ENCODE measurements at places on chromosomes 2 and 18.

DNA sequence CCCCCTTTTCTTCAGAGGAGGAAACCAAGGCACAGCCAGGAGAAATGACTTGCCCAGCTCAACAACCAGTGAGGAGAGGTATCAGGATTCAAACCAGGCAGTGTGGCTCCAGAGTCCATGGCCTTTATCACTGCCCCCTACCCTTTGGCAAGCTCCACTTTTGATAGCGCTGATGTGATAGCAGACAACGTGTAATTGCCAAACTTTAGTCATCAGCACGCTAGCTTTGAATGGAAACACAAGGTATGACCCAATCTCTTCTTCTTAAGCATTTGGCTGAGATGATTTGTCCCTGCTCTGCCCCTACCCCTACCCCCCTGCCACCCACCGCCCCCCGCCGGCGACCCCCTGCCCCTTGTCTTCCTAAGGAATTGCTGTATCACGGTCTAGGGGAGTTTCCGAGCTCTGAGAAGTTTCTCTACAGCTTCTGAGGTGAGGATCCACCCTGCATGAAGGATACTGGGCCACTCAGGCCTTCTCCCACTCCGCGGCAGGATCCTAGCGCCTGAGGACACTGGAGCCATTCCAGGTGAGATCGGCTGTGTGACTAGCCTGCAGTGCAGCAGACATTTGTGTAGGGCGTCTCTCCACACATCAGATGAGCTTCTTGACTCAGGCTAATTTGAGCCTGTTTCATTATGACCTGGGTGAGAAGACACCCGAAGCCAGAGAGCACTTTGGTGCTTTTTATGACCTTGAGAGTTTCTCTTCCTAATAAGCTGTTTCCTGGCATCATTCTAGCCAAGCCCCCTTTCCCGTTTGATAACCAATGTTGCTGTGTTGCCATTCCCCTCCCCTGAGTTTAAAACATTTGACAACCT, 75.1 kb upstream of the MAP4K4 start:
- no peak for DNase-seq

GRCh38 chr2:217820091-217820819, 182.5 kb downstream of the TNS1 start:
- no peak for DNase-seq

DNA sequence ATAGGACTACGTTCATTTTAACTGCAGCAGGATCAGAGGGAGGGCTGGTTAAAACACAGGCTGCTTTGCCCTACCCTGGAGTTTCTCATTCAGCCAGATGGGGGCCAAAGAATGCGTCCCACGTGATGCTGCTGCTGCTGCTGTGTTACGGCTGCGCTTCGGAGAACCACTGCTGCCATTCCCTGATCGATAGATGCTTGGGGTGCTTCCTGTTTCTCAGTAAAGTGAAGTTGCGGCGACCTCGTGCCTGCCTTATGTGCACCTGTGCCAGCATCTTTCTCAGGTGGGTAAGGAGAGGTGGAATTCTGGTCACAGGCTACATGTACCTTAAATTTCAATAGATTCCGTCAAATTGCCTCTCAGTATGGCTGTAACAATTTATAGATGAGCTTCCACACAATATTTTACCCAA, 24.7 kb upstream of the TOGARAM2 start:
- DNase-seq: no peak

DNA sequence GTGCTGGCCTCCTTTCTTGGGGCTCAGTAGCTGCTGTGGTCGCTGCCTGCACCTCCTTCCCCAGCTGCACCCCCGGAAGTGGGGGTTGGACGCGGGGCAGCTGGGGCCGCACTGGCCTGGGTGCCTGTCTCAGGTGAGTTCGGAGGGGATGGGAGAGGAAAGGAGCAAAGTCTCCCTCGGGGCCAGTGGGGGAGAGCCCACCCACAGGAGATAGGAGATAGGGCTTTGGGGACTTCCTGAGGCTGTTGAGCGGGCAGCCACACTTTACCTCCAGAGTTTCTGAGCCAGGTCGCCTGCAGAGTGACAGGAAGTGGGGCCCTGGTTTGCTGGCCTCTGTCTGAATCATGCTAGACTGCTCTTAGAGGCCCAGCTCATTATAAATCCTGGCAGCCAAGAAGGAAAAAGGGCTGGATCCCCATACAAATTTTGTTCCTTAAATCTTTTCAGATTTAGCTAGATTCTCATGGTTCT, 8.1 kb downstream of the MBP start:
- DNase-seq: no peak

GRCh38 chr2:109172556-109173105, 43.6 kb downstream of the SH3RF3 start:
- DNase-seq: no peak

DNA sequence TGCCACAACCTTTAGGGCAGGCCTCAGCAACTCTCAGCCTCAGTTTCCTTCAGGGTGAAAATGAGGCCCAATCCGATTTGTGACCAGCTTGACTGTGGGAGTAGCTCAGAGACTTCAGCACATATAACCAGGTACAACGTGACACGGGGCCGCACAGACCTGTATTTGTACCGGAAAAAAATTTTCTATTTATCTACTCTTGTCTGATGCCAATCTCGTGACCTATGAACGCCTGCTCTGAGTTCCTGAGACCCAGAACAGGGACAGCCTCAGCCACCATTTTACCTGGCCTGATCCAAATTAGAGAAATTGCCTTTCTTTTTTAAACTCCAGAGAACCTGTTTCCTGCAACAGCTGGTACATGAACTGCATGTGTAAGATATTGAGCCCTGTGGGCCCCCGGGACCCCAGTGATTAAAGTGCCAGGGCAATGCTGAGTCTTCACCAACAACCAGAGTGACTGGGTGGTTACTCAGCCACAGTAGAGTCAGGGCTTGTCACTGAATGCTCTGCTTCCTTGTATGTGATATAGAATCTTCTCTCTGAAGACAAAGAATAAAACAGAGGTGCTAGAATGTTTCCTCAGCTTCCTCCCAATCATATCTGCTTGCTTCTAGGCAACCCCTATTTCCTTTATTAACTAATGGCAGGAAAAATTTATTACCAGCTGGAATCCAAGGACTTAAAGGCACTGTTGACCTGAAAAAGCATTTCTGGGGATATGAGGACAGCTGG, 47.8 kb upstream of the FZD7 start:
- DNase-seq: no peak

- no peak for DNase-seq
These were observed 107.3 kb downstream of the MYO1B start for GRCh38 chr2:191352536-191352935.

DNA sequence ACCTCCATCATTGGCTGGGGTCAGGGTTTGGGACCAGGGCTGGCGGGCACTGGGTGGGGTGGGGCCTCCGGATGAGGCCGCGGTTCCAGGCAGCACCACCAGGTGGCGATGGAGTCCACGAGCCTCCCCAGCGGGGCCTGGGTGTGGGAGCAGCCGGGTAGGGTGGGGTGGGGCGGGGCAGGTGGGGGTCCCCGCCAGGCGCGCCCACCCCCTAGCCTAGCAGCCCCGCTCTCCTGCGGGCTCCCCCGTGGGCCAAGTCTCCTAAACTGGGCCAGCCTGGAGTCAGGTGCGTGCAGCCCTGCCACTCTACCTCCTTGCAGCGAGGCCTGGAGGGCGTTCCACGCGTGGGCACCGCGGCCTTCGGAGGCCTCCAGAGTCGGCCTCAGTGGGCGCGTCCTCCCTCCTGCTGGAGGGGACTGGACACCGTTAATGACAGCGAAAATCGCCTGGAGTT, 187.5 kb downstream of the TWIST2 start:
- peak; percentile 54 for DNase-seq

GRCh38 chr2:171191021-171191420, 30.3 kb upstream of the TLK1 start:
- no peak for DNase-seq

GRCh38 chr18:27062802-27063201, 122.3 kb downstream of the CHST9 start:
- no peak for DNase-seq

DNA sequence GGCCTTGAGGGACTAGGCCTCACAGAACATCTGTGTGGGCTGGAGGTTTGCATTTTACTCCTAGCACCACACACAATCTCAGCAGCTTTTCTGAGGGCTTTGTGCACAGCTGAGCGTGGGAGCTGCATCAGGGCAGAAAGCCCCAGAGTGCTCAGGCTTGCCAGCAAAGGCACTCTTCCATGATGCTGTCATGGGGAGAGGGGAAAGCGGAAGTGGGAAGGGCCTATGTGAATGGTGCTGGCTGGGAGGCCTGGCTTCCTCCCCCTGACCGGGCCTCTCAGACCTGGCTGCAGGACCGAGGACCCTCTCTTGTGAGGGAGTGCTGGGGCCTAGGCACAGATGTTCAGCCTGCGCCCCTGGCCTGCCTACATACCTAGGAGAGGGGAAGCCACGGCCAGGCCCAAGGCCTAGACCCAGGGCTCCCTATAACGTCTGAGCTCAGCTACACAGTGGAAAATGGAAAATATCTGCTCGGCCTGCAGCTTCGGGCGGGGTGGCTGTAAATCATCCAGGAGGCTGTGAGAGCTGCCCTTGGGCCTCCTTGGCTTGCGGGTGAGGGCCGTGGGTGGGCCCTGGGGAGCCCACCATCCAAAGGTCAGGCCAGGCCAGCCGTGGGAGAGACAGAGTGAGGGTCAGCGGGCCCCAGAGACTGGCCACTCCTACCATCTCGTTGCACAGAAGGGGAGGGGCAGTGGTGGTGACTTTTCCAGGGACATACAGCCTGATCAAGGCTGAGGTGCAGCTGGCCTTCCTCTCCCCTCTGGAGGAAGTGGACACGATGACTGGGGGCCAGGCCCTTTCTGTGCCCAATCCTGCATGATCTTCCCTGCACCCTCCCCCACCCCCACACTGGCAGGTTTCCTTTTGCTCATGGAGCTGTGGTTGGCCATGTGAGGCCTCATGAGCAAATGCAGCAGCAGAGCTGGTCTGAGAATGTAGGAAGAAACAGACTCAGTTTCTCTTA, 22.8 kb downstream of the GLI2 start:
- DNase-seq: no peak

DNA sequence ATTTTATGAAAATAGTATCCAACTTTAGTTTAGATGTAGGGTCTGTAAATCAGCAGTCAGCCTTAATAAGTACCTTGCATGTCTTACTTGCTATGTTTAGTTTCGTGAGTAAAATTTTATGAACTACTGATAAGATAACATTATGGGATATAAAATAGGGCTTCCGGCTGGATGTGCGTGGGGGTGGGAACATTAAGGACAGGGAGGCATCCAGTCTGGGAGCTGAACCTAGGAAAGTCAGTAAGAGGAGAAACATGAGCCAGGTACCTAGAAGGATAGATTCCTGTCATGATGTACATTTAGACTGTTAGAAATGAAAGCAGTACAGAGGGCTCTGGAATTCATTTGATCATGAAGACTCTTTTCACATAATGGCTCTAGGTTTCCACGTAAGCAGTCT, 12.7 kb upstream of the KCNJ13 start:
- no peak for DNase-seq

- no peak for DNase-seq
These were observed 3.6 kb downstream of the ACTR1B start for GRCh38 chr2:97660044-97660774.

- no peak for DNase-seq
These were observed 40.1 kb downstream of the AOX1 start for GRCh38 chr2:200625958-200626363.

DNA sequence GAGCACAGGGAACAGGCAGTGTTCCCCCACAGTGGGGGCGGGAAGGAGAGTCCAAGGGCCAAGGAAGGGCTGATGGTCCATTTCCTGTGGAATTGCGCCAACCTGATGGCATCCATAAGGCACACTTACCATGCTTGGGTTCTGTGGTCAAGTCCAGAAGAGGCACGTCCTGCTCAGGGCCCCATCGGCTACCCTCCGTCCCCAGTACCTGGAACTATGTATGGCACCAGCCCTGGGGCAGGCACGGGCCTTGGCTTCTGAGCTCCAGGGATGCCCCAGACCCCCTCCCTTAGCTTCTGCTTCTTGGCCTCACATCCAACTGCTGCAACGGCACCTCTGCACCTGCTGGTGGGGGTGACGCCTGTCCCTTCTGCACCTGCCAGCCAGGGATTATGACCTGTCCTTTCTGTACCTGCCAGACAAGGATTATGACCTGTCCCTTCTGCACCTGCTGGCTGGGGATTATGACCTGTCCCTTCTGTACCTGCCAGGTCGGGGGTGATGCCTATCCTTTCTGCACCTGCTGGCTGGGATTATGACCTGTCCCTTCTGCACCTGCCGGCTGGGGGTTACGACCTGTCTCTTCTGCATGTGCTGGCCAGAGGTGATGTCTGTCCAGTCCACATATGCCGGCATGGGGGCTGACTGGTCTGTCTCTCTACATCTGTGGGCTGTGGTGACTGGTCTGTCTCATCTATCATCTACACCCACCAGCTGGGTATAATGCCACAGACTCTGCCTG, 45.4 kb upstream of the SNTG2 start:
- no peak for DNase-seq

DNA sequence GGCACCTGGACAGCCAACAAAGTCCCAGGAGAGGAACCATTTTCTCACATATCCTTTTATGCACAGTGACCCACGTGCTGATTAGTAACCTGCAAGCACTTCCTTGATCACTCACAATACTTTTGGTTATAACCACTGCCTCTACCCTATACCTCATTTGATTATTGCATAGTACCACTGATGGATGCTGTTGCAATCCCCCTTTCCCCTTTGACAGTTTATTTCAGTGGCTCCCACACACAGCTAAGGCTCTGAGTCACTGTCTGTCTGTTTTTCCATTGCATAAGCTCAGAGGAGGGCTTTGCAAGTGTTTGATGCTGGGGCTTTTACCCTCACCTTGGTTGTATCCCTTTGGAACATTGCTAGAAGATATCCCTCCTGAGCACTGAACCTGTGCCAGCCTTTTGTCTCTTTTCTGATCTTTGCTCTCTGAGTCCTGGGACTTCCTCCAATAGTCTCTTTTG, 101.7 kb upstream of the RBBP8 start:
- DNase-seq: no peak

- DNase-seq: no peak
These were observed 34.5 kb upstream of the STPG4 start for GRCh38 chr2:47189635-47190034.

GRCh38 chr2:239762655-239763269, 262.4 kb downstream of the NDUFA10 start:
- DNase-seq: no peak

- DNase-seq: no peak
These were observed 63.3 kb upstream of the GALNT5 start for GRCh38 chr2:157194097-157194688.

- no peak for DNase-seq
These were observed 106.9 kb downstream of the NEB start for GRCh38 chr2:151627353-151627752.

- no peak for DNase-seq
These were observed 42.6 kb downstream of the TTR start for GRCh38 chr18:31634331-31634713.

DNA sequence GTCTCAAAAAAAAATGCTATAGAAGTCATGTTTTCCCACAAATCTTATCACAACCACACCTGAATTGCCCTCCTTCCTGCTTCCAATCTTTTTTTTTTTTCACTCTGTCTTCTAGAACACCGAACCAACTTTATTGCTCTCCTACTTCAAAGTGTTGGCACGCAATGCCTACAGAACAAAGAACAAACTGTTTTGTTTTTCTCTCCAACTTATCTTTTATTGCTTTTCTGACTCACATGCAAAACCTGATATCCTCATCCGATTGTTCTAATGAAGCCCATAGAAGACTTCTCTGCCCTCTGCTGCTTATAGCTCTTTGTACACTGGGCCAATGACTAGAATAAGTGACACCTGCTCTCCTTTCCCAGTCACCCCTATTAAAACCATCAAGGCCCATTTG, 602.8 kb downstream of the EPHA4 start:
- no peak for DNase-seq

Data from stimulated activated CD4-positive, alpha-beta T cell treated with anti-CD3 and anti-CD28 coated beads, Interleukin-1b, Interleukin-23, amount 100 ng/mL, for 1 hour (primary cell).